ENCODE measurements at places on chromosomes 4 and X.

GRCh38 chr4:4752576-4753401, 106.7 kb upstream of the MSX1 start:
- DNase-seq, result no peak

GRCh38 chr4:188417181-188417580, 277.9 kb downstream of the TRIML1 start:
- DNase-seq, result no peak

- DNase-seq, result no peak
Observed at GRCh38 chrX:41137589-41137988, 52.3 kb downstream of the USP9X start.

DNA sequence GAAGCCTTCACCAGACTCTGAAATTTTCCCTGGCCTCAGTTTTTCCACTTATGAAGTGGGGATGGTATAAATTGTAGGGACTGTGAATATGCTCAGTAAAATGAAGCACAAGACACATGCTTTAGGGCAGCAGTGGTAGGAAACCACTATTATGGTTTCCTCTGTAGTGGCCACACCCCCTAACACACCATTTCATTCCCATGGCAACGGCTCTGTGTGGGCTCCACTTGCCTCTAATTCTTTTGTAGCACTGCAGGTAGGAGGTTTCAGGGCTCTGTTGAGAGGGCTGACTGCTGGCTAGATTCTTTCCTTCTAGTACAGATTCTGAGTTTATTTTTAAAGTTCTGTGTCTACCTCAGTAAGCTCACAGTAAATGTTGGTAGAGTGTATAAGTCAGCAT, 3.5 kb upstream of the VMA21 start:
- no peak for DNase-seq

- DNase-seq, result no peak
Observed at GRCh38 chr4:92182006-92182735, 121.6 kb upstream of the GRID2 start.

DNA sequence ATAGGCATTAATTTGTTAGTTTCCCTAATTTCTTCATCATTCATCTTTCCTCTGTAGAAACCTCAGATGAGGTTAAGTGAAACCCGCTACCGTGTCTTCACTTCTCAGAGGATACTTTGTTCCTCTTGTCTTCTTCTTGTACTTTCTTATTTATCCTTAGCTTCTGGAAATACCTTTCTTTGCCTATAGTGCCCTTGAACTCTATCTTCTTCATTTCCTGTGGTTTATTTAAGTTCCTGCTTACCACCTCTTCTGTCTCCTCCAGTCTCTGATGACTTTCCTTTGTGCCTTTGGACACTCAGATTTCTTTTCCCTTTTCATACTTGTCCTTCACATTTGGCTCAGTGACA, 159.6 kb upstream of the LEF1 start:
- DNase-seq, result no peak

GRCh38 chrX:136447308-136447707, 40.4 kb upstream of the BRS3 start:
- DNase-seq, result no peak

- DNase-seq, result no peak
Observed at GRCh38 chr4:31791666-31792065, 1071.5 kb downstream of the PCDH7 start.

GRCh38 chrX:129614481-129615255, 40.1 kb downstream of the APLN start:
- no peak for DNase-seq

DNA sequence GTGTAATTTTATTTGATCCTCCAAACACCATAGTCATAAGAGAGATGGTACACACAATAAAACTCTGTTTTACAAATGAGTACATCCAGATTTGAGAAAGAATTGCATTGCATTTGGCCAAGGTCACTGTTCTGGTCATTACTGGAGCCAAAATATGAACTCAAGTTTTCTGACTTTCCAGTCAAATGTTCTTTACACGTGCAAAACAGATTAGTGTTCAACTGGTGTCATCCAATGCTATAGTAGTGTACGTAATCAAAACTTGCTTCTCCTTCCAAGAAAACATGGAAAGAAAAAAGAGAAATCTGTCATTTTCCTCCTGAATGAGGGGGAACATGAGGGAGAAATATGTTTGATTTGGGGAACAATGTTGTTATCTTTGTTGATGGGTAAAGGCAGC, 291.9 kb downstream of the NAF1 start:
- DNase-seq, result no peak

DNA sequence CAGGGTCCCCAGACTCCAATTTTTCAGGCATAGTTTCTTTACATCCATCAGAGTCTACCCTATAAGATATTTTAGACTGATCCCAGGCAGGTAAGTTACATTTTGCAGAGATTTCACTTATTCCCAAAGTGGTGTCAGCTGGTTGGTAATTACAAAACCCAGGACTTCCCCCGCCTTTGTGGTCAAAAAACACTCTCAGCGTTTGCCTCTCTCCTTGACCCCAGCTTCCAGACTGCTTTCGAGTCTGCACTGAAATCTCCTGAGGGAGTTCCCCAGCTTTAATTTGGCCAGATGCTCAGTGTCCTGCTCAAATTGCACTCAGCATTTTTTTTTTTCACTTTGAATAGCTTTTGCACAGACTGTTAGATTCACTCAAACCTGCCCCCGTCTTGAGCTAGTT, 11.2 kb upstream of the AMOT start:
- no peak for DNase-seq

GRCh38 chr4:183478123-183478522, 26.7 kb upstream of the ING2 start:
- DNase-seq, result no peak

DNA sequence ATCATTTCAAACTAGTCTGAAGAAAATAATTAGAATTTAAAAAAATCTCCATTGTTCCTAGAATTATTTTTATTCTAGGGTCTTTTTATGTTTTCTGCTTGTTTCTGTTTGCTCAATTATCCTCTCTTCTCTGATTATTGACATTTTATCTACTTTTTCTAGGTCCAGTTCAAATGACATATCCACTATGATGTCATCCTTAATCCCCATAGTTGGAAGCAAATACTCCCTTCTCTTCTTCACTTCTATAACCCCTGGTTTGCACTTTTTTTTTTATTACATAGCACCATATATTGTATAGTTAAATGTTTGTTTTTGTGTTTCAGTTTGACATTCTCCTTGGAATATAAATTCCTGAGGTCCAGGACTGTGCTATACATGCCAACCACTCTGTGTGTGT, 82.6 kb downstream of the CT47B1 start:
- DNase-seq, result no peak

GRCh38 chr4:95410387-95410977, 138.3 kb downstream of the UNC5C start:
- no peak for DNase-seq

GRCh38 chr4:53477636-53478035, 100.2 kb downstream of the FIP1L1 start:
- no peak for DNase-seq

- no peak for DNase-seq
Observed at GRCh38 chrX:47202316-47202715, 8.7 kb downstream of the UBA1 start.

DNA sequence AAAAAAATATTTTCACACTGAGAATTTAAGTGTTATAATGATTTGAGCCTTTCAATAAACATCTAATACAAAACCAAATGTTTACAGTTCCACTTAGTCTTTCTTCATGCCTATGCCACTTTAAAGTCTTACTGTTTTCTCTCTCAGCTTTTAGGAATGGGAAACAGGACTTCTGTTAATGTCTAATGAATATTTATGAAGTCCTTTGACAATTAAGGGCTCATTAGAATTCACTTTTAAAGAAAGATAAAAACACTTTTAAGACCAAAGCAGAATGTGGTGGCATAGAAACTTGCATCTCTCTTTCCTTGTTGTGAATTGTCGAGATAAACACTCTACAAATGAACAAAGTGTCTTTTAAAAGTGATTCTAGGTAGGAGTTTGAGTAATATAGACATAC, 315.9 kb downstream of the BMPR1B start:
- no peak for DNase-seq

- no peak for DNase-seq
Observed at GRCh38 chr4:69875576-69875975, 15.6 kb upstream of the SULT1E1 start.
